ENCODE measurements at places on chromosomes 2 and 18.
A peak's percentile ranks its signal among the peaks of the same experiment; 100 is the strongest.

- DNase-seq: no peak
Measured at GRCh38 chr2:173404841-173405750, 50.4 kb downstream of the CDCA7 start.

GRCh38 chr18:57906852-57907251 lies 103.7 kb upstream of the ATP8B1 start:
- DNase-seq: peak; percentile 9

GRCh38 chr2:113116100-113116958 lies 11.1 kb upstream of the IL1RN start:
- DNase-seq: no peak

- DNase-seq: no peak
Measured at GRCh38 chr18:56481751-56482150, 156.6 kb downstream of the TXNL1 start.

DNA sequence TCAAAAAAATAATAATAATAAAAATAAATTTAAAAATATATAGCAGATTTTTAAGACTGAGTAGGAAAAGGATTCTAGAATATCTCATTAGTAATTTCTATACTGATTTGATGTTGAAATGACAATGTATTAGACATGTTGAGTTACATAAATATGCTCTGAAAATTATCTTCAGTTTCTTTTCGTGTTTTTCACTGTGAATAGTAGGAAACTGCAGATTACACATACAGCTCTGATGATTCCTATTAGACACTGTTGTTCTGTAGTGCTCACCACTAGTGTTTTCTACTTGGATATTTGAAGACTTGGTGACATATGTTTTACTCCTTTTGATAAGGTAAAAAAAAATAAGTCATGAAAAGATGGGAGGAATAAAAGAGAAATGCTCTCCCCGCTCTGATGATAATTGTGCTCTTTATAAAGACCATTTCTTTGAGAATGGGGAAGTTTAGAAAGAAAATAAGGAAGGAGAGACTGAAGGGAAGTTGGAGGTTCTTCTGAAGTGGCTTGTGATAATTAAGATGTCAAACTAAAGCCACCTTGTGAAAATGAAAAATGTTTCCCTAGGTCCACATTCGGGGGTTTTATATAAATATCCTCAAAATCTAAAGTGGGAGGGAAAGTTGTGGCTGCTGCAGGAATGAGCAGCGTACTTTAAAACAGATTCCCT lies 52.9 kb downstream of the SLC9A2 start:
- DNase-seq: no peak

GRCh38 chr2:129716781-129717559 lies 262.5 kb upstream of the RAB6C start:
- no peak for DNase-seq
